SJSA1 (cell line): ENCODE measurements at places on chromosomes 13 and 19. TPM values are rescaled to one million over a fixed set of nuclear protein-coding genes. Genes with fewer than 3 reads are reported as not detected.
A peak's percentile ranks its signal among the peaks of the same experiment; 100 is the strongest.

DNA sequence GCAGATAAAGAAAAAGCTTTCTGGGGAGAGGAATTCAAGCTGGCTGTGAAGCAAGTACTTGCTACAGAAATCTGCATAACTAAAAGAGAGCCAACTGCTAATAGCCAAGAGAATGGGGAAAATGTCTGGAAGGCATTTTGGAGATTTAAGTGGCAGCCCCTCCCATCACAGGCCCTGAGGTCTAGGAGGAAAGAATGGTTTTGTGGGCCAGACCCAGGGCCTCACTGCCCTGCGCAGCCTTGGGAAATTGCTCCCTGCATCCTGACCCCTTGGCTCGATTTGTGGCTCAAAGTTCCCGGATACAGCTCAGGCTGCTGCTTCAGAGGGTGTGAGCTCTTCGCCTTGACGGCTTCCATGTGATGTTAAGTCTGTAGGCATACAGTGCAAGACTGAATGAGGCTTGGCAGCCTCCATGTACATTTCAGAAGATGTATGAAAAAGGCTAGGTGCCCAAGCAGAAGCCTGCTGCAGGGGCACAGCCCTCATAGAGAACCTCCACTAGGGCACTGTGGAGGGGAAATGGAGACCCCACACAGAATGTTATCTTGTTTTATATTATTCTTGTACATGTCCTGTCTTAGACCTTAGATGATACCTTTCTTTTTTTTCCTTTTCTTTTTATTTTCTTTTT is 34.4 kb downstream of the MZT1 start:
- DNase-seq: no peak

ADM5 gene
- total RNA-seq: 0.58 TPM in 1 of 2 replicates, not detected in the other

DNA sequence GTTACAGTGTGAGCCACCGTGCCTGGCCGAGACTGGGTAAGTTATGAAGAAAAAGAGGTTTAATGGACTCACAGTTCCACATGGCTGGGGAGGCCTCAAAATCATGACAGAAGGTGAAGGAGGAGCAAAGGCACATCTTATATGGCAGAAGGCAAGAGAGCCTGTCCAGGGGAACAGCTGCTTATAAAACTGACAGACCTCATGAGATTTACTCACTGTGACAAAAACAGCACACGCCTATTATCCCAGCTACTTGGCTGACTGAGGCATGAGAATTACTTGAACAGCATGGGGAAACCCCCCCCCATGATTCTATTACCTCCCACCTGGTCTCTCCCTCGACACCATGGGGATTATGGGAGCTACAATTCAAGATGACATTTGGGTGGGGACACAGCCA is 23.4 kb upstream of the ZNF561 start:
- no peak for DNase-seq

GRCh38 chr13:53043398-53043797 is 14.8 kb downstream of the OLFM4 start:
- no peak for DNase-seq

USHBP1 gene
- not detected in 2 replicates for total RNA-seq

LRCH1 gene
- total RNA-seq: 4.3 and 6.3 TPM in 2 replicates

- no peak for DNase-seq
These were observed 104.8 kb upstream of the UBL3 start for GRCh38 chr13:29955137-29955650.

CEACAM1 gene
- not detected in 2 replicates for total RNA-seq

- DNase-seq: no peak
These were observed 559 bp downstream of the POLR2E start for GRCh38 chr19:1094655-1094977.

LRRC4B gene
- total RNA-seq: not detected in 2 replicates

DNA sequence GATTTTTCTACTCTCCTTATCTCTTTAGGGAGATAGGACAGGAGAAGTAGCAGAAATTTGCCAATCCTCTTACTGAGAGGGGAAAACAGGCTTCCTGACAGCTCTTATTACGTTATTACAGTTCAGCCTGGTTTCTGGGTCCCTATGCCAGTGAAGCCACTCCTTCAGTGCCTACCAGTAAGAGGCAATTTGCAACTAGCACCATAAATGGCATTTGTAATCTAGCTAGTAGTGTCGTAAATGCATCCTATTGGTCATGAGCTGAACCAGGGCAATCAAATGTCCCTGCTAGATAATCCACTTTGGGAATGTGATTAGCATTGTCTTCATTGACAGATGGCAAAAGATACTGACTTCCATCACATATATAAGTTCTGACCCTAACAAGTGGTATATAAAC is 428.8 kb downstream of the DCT start:
- DNase-seq: no peak

DNA sequence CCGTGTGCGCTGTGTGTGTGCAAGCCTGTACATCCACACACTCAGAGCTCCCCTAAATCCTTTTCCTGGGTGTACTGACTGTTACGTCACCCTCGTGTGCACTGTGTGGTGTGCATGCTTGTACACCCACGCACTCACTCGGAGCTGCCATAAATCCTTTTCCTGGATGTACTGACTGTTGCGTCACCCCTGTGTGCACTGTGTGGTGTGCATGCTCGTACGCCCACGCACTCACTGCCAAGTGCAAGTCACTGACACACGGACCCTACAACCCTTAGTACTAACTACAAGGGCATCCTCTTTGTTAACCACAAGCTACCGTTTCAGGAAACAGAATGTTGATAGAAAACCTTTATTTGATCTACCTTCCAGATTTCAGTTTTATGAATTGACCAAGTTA is 983.4 kb downstream of the EFNB2 start:
- DNase-seq: no peak

RYR1 gene
- total RNA-seq: not detected in 2 replicates

DNA sequence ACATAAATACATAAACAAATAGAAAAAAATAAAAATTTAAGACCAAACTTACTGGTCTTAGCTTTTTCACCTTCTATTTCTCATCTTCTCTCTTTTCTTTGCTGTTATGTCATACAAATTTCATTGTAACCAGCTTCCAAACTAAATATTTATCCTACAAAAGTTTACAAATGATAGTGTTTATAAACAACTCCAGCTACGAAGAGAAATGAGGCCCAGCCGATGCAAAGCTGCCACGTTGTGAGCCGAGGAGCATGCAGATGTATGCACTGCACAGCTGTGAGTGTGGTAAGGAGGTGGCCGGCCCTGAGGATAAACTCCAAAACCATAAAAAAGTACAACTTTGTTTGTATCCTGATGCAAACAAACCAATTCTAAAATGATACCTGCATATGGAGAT is 642.4 kb upstream of the SGCG start:
- DNase-seq: no peak

DNA sequence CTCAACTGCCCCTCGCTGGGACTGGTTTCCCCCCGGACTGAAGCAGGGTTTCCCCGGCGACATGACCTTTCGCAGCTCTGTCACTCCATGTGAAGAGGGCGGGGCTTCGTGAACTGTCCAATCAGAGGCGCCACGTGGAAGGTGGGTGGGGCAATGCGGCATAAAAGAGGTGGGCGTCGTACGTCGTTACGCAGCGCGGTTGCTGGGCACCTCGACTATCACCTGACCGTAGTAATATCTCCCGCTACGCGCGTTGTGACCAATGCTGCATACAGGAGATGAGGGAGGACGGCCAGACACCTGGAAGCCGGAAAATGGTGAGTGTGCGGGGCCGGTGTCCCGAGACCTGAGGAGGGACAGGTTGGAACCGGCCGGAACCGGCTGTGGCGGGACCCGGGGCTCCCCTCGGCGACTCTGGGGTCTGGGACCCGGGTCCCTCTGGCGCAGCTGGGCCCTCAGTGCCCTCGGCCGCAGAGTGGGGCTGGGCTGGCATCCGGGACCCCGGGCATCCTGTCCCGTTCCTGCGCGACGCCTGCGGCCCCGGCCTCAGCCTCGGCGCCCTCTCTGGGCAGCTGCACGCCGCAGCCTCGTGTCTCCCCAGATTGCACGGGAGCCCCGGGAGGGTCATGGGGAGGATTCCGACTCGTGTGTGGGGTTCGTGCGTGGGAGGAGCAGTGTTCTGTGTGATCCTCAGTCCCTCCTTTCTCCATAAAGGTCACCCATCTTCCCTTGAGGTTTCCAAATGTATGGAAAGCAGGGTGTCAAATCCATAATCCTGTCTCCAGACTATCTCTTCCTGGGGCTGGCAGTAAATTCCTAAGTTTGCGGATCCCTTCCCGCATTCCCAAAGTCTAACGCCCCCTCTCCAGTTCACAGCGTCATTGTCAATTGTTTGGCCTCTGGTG is 32.2 kb downstream of the ZNF136 start:
- no peak for DNase-seq

GFY gene
- total RNA-seq: not detected in 2 replicates

DNA sequence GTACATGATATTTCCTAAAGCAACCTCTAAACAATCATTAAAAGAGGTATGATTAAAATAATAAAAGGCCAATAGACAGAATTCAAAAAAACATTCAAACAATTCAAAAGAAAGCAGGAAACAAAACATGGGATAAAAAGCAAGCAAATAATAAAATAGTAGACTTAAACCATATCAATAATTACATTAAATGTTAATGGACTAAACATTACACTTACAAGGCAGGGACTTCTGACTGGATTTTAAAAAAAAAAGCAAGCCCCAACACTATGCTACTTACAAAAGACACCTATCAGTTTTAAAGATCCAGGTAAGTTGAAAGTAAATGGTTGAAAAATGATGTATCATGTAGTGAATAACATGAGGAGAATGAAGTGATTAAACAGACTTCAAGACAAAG is 65.2 kb downstream of the KLF2 start:
- no peak for DNase-seq

ZNF675 gene
- total RNA-seq: 10.8 and 15.7 TPM in 2 replicates

GRCh38 chr13:28744091-28744536 is 25.3 kb upstream of the SLC46A3 start:
- peak; percentile 73 for DNase-seq

OR7D4 gene
- total RNA-seq: not detected in 2 replicates

DNA sequence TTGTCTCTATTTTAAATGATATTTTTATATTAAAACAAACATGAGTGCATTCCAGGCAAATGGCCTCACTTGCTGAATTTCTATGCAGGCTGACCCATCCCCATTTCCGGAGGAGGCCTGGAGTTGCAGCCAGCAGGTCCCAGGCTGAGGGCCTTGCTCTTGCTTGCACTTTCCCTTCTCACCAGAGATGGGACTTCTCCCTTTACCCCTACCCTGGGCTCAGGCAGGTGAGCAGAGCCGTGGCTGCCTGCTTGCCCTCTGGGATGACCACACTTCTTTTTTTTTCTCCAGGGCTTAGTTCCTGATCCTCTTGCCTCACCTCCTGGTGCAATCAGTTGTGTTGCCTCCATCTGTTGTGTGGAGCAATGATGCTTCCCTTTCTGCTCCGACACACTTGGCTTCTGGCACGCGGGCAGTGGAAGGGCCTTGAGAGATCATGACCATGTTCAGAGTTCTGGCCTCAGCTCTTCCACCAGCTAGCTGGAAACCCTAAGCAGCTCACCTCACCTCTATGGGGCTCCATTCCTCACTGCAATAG is 11.1 kb upstream of the OLFM4 start:
- DNase-seq: no peak

PSG7 gene
- total RNA-seq: not detected in 2 replicates

CYP2A6 gene
- not detected in 2 replicates for total RNA-seq

DNA sequence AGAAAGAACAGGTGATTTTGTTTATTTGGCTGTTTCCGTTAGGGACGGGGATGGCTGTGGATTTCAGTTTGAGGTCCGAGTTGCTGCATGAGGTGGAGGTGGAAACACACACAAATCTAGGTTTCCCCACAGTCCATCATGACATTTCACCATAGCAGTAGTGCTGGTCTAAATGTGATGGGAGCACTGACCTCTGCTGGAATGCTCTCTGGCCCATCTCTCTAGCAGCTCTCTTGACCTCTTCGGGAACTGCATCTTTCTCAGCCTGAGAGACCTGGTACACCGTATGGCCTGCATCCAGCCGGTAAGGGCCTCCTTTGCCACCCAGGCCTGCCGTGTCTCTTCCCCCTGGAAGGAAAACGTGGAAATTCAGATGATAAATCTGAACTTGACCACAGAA is 154.0 kb downstream of the RGCC start:
- DNase-seq: no peak

SYNE4 gene
- total RNA-seq: 0.26 TPM in 1 of 2 replicates, not detected in the other

DNA sequence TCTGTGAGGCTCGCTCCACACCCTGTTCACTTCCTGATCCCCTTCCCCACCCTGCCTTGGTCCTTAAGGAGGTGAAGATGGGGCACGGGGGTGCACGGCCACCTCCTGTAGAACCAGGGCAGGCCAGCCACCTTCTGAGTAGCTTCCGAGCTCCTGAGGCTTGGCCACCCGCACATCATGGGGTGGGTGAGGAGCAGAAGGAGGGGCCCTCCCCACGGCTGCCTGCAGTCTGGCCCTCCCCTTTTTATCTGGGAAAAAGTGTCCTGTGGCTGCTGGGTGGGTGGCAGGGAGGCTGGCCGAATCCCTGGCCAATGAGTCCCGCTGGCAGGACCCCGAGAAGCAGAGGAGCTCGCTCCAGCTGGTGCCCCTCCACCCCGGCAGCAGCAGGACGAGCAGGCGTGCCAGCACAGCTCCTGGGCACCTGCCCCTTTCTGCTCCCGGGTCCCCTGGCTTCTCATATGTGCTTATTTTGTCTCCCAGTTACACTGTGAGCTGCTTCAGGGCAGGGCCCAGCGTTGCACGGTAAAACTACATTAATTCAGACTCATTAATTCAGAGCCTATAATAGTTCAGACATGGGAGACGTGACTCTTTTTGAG is 135.0 kb downstream of the KDM4B start:
- DNase-seq: no peak

DNA sequence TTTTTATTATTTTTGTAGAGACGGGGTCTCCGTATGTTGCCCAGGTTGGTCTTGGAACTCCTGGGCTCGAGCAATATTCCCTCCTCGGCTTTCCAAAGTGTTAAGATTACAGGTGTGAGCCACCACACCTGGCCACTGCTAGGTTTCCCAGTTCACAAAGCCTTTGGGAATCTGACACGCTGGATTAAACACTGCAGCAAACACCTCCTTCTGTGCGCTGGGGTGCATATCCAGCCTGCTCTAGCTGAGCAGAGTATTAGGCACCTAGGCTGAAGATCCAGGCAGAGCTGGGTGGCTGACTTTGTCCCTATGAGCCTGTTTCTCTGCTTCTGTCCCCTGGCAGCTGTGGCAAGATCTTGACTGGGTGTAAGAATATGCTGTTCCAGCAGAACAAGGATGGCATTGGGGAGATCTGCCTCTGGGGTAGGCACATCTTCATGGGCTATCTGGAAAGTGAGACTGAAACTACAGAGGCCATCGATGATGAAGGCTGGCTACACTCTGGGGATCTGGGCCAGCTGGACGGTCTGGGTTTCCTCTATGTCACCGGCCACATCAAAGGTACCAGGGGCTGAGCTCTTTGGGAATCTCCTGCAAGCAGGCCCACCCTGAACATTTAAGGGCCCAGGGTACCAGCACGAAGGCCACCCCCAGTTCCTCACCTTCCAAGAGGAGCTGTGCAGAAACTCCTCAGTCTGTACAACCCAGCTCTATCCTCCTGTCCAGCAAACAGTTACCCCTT is 49.8 kb downstream of the ACSBG2 start:
- DNase-seq: no peak

DNA sequence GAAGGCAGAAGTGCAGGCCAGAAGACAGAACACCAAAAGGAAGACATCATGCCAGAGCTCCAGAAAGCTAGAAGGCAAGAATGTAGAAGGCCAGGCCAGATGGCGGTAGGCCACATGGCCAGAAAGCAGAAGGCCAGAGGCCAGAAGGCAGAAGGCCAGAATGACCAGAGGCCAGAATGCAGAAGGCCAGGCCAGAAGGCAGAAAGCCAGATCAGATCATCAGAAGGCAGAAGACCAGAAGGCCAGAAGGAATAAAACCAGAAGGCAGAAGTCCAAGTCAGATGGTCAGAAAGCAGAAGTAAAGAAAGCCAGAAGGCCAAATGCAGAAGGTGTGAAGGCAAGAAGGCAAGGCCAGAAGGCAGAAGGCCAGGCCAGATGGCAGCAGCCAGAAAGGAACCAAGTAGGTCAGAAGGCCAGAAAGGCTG is 185.0 kb downstream of the TUBA3C start:
- no peak for DNase-seq
